Fibroblast of skin of right quadriceps (primary cell): ENCODE measurements at places on chromosomes 11 and 22.

GRCh38 chr22:37804881-37805809, 2.6 kb upstream of the GCAT start:
- DNase-seq: peak; percentile 85

DNA sequence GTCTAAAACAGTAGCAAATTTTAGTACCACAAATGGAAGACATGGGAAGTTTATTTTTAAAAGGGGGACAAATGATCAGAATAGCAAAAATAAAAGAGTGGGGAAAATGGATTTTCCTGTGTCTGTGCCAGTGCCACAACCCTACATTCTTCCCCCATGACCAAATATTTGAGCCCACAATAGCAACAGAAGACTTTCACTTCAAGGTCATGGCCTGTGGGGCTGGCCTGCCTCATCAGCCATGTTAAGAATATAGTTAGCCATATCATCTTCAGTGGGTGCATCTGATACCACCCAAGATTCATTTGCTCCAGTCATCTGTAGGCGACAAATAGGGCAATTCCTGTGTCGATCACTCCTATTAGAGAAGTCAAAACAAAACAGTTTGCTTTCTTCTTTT, 26.3 kb downstream of the RNF141 start:
- DNase-seq: no peak

DNA sequence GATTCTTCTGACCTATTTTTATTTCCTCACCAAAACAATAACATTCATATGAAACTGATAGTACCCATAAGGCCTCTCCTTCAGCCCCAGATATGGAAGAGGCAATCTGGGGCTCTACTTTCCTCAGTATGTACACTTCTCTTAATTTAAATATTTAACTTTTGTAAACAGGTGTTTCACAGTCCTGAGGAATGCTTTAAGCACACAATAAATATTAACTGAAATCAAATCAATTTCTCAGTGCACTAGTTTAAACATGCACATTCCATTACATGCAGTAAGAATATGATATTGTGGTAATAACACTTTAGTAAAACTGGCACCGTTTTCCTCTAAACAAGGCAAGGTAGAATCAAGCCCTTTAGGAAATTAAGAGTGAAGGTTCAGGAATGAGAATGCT, 28.9 kb downstream of the APIP start:
- no peak for DNase-seq

GRCh38 chr11:44920451-44920850, 30.2 kb downstream of the TP53I11 start:
- no peak for DNase-seq

GRCh38 chr11:7892840-7893254, 38.2 kb downstream of the OR10A6 start:
- peak; percentile 73 for DNase-seq

GRCh38 chr11:113782134-113782533, 2.5 kb downstream of the CLDN25 start:
- no peak for DNase-seq

DNA sequence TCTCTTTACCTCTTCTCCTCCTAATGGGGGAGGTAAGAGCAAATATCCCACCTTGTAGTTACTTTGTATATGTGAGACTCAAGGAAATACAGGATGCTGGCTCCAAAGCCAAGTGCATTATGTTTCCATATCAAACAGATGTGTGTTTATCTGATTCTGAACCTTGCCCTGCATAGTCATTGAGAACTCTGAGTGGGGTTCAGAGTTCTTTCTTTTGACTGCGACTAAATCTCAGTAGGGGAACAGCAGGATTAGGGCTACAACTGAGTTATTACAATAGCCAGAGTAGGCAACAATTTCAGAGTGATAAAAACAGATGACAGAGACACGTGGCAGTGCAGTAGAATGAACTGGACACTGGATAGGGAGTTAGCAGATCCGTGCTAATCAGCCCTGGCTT, 34.1 kb upstream of the TLCD5 start:
- no peak for DNase-seq

DNA sequence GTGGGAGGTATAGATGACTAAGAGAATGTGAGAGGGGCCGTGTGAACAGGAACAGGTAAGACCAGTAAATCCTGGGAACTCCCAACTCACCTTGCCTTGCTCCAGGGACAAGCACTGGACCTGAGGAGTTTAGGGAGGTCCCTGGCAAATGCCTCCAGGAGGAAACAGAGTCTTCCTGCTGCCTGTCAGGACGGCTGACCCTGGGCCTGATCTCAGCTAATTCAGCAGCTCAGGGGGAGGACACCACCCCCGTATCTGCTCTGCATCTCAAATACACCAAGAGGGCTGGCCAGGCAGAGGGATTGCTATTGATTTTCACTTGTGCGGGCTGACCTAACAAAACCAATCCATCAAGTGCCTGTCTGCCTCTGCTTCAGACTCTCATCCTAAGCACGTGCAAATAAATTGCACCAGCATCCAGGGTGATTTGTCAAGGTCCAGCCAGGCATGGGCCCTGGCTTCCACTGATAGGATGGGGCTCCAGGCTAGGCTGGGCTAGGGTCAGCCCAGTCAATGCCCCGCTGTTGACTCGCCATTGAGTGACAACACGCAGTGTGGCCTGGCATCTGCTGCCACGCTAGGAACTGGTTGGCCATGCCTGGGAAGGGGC, 20.3 kb downstream of the UQCR10 start:
- DNase-seq: no peak

DNA sequence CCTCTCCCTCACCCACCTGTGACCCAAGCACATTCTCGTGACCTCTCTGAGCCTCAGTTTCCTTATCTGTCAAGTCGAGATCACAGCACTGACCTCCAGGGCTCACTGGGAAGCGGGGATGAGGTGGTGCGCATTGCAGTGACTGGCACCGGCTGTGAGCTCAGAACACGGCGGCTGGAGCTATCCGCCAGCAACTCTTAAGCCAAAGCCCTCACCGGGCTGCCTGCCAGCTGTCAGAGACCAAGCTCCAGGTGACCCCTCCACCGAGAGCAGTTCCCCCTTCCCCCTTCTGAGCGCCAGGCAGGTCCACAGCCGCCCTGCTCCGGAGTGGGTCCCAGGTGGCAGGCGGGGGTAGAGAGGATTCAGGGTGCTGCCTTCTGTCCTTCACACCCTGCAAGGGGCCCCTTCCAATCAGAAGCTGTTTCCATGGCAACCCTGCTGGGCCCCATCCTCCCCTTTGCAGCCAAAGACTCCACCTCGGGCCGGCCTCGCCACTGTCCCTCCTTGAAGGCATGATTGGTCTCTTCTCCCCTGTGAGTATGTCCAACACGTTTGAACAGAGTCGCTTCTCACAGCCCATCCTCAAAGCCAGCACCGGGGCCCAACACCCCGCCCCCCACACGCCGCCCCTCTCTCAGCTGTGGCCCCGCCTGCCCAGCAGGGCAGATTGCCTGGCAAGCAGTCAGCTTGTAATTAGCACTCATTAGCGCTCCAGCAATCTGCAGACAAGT, 98.7 kb downstream of the WNT7B start:
- no peak for DNase-seq

GRCh38 chr11:110100476-110101240, 7.5 kb downstream of the ZC3H12C start:
- DNase-seq: no peak

GRCh38 chr22:43437871-43438475, 26.2 kb downstream of the MPPED1 start:
- no peak for DNase-seq

- peak; percentile 74 for DNase-seq
These were observed 94.4 kb downstream of the SCN3B start for GRCh38 chr11:123560006-123560405.

DNA sequence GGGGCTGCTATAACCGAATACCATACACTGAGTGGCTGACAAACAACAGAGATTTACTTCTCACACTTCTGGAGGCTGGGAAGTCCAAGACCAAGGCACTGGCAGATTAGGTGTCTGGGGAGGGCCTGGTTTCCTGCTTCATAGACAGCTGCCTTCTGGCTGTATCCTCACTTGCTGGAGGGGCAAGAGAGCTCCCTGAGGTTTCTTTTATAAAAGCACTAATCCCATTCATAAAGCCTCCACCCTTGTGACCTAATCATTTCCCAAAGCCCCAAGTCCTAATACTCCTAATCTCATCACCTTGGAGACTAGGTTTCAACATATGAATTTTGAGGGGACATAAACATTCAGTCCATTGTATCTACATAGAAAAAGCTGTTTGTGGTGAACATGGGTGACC, 131.8 kb downstream of the KIRREL3 start:
- DNase-seq: no peak

DNA sequence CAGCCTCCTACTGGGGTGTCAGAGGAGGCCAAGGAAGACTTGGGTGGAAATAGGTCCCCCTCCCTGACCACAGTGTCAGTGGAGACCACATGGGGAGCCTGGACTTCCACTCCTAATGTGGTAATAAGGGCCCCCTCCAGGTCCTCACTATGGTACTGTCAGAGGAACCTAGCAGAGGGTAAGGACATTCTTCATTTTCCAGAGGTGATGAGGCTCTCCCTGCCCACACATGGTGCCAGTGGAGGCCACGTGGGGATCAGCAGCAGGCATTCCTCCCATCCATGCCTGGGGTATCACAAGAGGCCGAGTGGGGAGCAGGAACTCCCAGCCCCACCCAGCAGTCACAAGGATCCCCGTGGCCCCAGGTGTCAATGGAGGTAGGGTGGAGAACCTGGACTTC, 6.5 kb upstream of the CLDN5 start:
- no peak for DNase-seq

- no peak for DNase-seq
These were observed 79.3 kb upstream of the SUSD2 start for GRCh38 chr22:24101966-24102365.

DNA sequence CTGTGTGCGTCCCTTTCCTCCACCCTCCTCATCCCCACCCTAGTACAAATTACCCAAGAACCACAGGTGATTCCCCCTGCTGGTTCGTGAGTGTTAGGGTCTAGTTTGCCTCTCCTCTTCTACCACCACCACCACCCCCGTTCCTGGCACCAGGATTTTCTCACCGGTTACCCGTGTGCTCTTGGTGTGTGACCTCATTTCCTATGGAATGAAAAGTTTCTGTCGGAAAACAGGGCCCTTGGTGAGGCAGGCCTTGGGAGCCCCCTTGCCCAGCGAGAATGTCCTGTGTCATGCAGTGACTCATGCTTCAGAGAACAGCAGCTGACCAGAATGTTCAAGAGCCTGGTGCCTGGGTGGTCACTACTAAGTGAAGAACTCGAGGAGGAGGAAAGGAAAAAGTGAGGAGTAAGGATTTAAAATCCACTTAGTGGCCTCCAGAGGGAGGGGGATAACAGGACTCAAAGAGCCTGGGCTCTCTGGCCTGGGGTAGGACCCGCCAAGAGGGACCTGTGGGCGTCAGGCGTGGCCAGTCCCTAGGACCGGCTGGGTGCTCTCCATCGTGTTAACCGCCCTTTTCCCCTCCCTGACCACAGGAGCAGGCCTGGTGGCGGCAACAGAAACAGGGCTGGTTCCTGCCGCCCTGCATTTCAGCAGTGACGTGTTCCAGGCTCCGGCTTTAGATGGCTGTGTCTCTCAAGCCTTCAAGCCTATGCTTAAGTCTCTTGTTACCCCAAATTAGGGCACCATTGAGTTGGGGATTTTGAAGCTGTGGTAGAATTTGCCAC, 30.2 kb downstream of the C22orf31 start:
- DNase-seq: peak; percentile 94

- no peak for DNase-seq
These were observed 24.0 kb downstream of the SMCO4 start for GRCh38 chr11:93519179-93519578.

DNA sequence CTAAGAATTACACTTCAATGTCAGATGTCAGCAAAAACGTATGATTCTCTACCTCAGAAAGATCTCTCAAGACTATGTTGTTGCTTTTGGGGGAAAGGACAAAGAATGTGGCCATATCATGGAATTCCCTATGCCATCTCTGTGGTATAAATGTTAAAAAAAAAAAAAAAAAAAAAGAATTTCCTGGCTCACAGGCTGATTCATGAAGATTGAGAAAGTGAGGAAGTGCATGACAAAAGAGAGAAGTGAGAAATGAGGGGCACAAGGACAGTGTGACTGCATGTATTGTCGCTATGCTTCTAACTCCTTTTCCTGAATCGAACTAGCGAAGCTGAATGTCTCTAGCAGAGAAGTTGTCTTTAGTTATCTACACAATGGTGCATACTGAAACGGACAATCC, 80.6 kb upstream of the CARD18 start:
- DNase-seq: no peak

GRCh38 chr22:33894515-33894914, 25.8 kb downstream of the LARGE1 start:
- DNase-seq: no peak

DNA sequence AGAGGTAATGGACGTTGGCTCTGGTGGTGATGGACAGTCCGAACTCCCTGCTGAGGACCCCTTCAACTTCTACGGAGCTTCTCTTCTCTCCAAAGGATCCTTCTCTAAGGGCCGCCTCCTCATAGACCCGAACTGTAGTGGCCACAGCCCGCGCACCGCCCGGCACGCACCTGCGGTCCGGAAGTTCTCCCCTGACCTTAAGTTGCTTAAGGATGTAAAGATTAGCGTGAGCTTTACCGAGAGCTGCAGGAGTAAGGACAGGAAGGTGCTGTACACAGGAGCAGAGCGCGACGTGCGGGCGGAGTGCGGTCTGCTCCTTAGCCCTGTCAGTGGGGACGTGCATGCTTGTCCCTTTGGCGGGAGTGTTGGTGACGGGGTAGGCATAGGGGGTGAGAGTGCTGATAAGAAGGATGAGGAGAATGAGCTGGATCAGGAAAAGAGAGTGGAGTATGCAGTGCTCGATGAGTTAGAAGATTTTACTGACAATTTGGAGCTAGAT, 6.1 kb downstream of the DGCR8 start:
- no peak for DNase-seq

- DNase-seq: peak; percentile 25
These were observed 468 bp downstream of the PATL1 start for GRCh38 chr11:59668188-59668949.

GRCh38 chr22:24323695-24324094, 53.1 kb downstream of the SPECC1L start:
- no peak for DNase-seq

GRCh38 chr22:18116634-18117033, 6.0 kb downstream of the TUBA8 start:
- no peak for DNase-seq

GRCh38 chr22:39405346-39406085, 5.9 kb downstream of the TAB1 start:
- peak; percentile 45 for DNase-seq

- DNase-seq: no peak
These were observed 193.4 kb downstream of the CASP12 start for GRCh38 chr11:104704888-104705287.

DNA sequence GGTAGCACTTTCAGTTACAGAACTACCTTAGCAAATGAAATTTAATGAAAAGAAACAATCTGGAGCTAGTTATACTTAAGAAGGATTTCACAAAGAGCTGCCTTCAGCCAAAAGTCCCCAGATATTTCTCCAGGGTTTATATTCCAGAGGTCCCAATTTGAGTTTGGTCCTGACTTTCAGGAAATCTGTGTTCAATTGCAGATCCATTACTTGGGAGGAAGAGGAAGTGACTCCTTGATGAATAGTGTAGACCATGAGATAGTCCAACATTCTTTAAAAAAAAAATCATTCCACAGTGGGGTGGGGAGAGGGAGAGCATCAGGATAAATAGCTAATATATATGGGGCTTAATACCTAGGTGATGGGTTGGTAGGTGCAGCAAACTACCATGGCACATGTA, 117.6 kb upstream of the ARHGAP20 start:
- peak; percentile 24 for DNase-seq

- no peak for DNase-seq
These were observed 16.6 kb downstream of the ARHGEF17 start for GRCh38 chr11:73324665-73325035.
